Hematopoietic multipotent progenitor cell treated with erythropoietin and hydrocortisone succinate and interleukin-3 and kit ligand, for 4 days (in vitro differentiated cells): ENCODE measurements at places on chromosomes 3 and 15.

- no peak for DNase-seq
Observed at GRCh38 chr15:92184142-92184541, 209.5 kb upstream of the ST8SIA2 start.

DNA sequence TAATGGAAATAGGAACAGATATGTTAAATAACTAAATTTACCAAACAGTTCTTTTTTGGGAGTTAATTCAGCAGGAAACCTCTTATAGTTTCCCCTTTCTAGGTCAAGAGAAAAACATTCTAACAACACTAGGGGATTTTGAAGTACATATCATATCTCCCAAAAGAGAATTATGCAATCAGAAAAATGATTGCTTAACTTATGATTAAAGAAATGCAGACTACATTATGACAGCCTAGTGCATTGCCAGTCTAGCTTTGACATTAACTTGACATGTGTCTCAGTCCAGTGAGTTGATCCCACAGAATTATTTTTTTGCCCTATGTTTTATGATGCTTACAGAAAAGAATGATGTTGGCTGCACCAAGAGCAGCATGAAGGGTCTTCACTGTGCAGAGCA lies 31.7 kb upstream of the NPHP3 start:
- peak; percentile 49 for DNase-seq

DNA sequence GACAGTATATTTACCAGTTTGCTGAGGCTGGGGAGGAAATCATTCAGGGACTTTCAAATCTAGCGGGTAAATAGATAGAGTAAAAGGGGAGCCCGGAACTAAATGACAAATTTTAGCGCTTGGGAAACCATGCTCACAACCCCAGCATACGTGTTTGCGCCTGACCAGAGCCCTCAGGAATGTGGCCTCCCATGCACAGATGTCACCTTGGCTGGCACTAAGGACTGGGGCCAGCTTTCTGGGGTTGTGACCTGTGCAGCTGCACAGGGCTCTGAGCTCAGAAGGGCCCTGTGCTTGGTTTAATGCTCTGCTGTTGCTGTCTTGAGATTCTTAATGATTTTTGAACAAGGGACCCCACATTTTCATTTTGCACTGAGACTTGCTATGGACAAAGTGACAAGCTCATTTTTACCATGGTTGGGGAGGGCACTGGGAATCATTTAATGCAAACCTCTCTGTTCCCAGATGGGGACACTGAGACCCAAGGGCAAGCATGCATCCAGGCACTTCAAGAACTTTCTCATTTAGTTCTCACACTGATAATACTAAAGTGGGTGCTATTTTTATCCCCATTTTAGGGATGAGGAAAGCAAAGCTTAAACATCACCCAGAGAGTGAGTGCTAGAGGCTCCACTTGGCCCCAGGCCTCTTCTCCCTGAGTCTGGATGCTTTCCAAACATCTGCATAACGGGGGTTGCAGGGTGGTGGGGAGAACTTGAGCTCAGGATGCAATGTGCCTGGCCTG lies 44.1 kb upstream of the FAM107A start:
- no peak for DNase-seq

DNA sequence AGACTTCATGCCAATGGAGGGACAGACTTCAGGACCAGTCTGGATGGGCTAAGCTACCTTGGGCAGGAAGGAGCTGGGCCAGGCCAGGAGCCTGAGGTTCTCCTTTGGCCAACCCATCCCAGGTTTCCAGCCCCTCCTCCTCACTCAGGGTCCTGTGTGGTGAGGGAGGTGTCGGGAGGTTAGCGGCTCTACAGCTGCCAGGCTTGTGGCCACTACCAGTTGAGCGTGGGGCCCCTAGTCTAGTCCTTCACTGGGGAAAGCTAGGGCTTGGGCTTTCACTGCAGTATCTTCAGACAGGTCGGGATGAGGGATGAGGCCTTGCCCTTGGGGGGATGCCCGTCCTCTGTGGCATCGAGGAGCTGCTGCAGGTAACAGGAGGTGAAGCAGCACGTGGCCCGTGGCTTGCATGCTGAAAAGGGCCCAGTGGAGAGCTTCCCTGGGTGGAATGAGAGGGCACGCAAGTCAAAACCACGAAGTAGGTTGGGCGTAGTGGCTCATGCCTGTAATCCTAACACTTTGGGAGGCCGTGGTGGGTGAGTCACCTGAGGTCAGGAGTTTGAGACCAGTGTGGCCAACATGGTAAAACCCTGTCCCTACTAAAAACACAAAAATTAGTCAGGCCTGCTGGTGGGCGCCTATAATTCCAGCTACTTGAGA lies 8.5 kb upstream of the FANCD2 start:
- peak; percentile 54 for DNase-seq

GRCh38 chr3:4421121-4421520 lies 45.9 kb downstream of the SUMF1 start:
- DNase-seq = peak; percentile 82

DNA sequence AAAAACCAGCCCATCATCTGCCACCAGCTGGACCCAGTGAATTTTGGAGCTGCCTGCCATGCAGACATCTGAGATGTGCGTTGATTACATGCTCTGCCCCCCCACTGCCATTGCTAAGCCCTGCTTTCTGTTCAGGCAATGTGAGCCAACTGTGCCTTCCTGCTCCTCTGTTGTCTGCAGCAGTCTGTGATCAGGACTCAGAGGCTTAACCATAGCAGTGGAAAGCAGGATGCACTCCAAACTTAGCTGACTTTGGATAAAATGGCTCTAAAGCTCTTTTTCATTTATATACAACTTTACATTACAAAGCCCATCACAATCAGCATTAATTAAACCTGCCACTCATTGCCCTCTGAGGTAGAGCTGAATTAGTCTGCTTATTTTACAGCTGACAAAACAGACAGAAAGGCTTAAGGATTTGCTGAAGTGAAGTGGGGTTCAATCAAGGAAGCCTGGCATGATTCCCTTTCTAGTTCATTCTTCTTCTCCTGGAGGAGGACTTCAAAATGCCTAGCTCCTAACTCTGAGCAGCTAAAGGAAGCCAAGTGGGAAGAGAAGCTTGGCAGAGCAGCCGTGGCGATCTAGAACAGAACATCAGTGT lies 15.7 kb upstream of the RPS27L start:
- no peak for DNase-seq

GRCh38 chr15:67137951-67138848 lies 72.8 kb downstream of the SMAD3 start:
- DNase-seq = no peak

DNA sequence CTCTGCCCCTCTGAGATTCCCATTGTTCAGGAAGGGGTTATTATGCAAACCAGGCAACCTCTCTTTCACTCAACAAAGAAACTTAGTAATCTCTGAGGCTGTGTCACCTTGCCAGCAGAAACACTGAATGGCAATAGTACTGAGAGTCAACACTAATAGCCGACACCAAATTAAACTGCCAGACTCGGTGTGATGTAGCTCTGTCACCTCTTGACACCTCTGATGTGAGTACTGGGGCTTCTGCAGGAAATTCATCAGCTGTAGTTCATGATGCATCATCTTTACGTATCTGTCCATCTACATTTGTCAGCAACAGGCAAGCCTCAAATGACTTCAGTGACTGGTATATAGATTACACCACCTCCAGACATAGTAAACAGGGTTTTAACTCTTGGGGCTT lies 65.0 kb upstream of the ONECUT1 start:
- DNase-seq = no peak

DNA sequence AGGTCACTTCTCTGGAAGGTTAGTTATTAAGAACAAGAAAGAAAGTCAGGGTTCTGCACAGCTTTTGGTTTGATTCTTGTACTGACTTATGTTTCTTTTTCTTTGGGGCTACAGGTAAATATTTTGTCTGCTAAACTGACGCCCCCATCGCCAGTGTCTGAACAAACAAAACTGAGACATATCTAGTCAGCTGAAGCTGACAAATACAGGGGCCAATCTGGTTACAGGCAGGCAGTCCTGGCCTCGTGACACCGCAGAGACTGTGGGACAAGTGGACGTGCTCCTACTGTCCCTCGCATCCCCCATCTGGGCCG lies 4.6 kb upstream of the RPL14 start:
- no peak for DNase-seq

GRCh38 chr3:45616158-45616557 lies 21.6 kb downstream of the LIMD1 start:
- no peak for DNase-seq

DNA sequence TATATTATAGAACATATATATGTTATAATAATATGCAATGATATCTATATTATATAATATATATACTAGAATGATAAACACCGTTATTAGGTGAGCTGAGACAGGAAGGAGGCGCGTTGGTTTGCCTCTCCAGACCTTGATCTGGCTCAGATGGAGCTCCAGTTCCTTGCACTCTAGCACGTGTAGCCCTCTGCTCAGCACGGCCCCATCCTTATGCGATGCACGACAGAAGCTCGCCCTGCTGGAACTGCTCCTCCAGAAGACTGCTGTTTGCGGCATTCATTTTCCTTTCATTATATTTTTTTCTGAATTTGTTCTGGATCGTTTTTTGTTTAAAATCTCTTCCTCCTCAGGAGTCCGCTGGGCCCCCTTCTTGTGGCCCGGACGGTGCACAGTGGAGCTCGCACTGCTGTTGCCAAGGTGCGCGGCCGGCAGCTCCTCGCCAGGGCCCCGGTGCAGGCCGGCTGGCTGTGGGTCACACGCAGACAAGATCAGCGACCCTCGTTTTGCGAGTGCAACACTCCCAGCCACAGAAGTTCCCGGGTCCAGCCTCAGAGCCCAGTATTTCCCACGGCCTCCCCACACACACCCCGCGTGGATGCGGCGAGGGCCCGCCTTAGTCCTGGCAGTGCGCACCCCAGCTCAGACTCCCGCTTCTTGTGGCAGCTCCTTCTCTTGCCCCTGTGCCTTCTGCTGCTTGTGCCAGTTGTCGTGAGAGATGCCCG lies 112.2 kb downstream of the CHL1 start:
- no peak for DNase-seq
